ENCODE measurements at places on chromosomes 13 and 19.

DNA sequence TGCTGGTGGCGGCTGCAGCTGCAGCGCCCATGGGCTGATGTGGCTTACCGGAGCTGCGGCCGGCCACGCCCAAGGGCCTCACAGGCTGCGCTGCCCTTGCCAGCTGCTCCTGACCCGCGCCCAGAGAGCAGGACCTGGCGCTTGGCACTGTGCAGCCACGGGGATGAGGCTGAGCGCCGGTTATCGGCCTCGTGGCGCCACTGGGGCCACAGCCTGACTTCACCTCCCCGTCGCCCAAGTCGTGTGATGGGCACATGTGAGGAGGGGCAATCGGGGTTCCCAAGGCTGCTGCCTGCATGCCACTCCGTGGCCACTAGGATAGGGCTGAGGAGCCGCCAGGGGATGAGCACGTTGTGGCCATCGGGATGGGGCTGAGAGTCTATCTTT, 77.2 kb upstream of the PABPC3 start:
- no peak for DNase-seq

GRCh38 chr19:35433448-35433847, 14.6 kb upstream of the FFAR2 start:
- no peak for DNase-seq

- DNase-seq: no peak
These were observed 476.6 kb downstream of the IRS2 start for GRCh38 chr13:109309625-109310363.

DNA sequence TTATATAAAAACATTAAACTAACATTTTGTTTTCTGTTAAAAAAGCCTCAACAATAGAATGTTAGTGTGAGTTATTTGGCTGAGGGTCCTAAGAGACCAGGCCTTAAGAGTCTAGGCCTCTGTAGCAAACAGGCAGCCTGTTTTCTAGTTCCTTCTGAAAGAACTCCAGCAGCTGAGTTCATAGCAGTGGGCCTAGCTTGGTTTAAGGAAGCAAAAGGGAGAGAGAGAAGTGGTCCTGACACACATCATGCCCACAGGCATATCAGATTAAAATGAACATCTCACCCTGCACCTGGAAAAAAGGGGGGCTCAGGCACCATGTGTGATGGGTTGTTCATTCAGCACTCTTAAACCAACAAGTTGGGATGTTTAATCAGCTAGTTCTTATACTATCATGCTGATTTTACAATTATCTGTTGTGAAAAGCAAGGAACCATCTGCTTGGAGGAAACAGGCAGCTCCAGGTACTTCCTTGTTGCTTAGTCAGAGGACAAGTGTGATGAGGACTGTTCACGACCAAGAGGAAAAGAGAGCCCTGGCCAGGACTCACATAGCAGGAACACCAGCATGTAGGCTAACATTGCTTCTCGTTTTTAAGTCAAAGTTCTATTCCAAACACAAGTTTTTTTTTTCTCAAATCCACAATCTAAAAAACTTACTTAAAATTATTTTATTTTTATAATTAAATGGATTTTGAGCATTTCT, 81.3 kb upstream of the FRY start:
- DNase-seq: no peak

DNA sequence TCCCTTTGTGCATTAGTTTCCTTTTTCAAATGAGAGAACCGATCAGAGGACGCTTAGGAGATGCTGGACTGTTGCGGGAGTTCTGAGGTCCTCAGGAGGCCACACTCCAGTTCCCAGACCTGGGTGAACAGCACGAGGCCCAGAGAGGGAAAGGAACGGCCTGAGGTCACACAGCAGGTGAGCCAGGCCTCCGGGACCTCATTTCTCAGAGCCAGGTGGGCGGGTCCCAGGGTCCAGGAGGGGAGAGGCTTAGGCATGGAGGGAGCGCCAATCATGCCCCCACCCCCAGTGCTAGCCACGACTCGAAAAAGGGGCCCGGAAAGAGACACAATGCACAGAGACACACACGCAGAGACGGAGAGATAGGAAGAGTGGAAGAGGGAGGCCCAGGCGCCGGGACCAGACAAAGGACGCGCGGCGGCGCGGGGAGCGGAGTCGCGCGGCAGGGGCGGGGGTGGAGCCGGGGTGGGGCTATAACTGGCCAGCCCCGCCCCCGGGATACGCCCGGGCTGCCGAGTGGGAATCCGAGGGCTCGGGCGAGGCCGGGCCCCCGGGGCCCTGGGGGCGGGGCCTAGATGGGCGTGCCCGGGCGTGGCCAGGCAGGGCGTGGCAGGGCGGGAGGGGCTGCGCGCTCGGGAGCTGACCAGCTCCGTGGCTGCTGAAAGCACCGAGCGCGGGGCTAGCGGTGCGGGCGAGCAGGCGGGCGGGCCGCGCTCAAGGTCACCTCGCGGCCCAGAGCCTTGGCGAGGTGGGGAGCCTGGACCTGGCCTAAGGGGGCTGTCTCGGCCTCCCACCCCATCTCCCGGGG, 1.6 kb downstream of the ELAVL3 start:
- DNase-seq: no peak

- DNase-seq: no peak
These were observed 5.9 kb upstream of the TMEM255B start for GRCh38 chr13:113753171-113753570.

DNA sequence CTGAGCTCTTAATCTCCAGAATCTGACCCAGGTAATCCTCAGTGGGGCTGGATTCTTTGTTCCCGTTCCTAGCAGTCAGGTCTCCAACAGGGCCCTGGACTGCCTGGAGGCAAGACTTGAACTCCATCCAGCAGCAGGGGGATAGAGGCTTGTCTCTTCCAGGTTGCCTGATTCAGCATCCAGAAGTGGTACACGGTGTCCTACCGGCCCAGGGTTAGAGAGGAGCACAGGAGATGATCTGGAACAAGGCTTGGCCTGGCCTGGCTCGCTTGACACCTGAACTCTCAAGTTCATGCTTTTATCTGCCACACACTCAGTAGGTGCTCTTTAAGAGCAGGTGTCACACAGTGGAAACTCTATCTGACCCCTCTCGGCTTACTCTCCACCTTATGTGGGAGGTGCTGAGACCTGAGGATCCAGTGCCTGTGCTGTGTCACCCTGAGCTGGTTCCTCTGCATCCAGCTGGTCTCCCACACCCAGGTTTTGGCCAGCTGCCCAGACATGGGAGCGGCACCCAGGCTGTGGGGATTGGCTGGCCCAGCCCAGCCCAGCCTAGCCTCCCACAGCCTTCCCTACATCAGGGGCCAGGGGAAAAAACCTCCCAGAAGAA, at the start of gene CYP4F3:
Gene CYP4F3, plus strand, starts transcription at position 604 of the 610 bp plus-strand sequence. CDS start 519 bp downstream, outside the sequence.
- DNase-seq: no peak

DNA sequence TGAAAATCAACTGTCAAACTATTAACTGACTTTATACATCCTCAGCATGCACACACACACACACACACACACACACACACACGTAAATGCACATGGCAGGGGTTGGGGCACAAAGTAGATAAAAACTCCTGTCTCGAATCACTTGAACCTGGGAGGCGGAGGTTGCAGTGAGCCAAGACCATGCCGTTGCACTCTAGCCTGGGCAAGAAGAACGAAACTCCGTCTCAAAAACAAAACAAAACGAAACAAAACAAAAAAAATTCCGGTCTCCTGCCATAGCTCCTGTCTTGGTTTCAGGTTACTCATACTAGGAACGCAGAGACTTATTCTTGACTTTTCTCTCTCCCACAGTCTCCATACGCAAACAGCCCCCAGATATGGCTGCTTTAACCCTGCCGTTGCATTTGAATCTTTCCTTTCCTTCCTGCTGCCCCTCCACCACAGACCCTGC, 148.9 kb downstream of the SHISA2 start:
- no peak for DNase-seq

DNA sequence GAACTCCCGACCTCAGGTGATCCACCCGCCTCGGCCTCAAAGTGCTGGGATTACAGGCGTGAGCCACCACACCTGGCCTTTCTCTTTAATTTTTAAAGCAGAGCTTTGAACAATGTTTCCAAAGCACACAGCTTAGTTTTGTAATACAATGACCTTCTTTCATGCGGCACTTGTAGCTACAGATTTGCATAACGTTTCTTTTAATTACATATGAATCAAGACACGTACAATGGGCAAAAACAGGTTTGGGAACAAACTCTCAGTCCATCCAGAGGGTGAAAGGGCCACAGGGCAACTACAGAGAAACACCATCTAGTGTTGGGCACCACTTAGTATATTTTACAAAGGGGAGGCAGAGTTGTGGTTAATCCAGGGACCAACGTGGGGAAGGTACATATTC, 19.0 kb upstream of the S1PR4 start:
- no peak for DNase-seq

- no peak for DNase-seq
These were observed 3.1 kb downstream of the ADAMTS10 start for GRCh38 chr19:8607386-8607785.

GRCh38 chr19:42252365-42253244, 2.3 kb downstream of the ERF start:
- no peak for DNase-seq

- no peak for DNase-seq
These were observed 22.5 kb downstream of the OR10H4 start for GRCh38 chr19:15971224-15971780.

GRCh38 chr13:111036665-111037064, 78.4 kb upstream of the ARHGEF7 start:
- DNase-seq: no peak

DNA sequence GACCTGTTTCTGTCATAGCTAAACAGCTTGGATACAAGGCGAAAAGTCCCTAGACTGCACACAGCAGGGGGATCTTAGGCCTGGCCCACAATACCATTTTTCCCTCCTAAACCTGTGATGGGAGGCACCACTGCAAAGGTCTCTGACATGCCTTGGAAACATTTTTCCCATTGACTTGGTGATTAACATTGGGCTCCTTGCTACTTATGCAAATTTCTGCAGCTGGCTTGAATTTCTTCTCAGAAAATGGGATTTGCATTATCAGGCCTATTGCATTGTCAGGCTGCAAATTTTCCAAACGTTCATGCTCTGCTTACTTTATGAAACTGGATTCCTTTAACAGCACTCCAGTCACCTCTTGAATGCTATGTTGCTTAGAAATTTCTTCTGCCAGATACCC, 136.2 kb upstream of the TSHZ3 start:
- DNase-seq: no peak

DNA sequence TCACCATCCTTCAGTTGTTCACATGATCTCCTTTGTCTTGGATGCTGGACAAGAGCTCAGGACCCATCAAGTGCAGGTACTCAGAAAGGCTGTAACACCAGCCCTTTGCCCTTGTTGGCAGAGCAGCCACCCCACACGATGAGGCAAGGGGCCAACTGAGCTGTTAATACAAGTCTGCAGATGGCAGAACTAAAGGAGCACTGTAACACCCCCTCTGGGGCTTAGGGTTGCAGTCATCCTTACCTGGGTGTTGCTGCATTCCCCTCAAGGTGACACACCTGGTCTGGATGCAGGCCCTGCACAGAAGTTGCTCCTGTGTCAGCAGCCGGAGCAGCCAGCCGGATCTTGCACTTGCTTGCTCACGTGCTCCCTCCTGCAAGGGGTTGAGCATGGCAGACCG, 52.0 kb downstream of the STARD13 start:
- DNase-seq: no peak

DNA sequence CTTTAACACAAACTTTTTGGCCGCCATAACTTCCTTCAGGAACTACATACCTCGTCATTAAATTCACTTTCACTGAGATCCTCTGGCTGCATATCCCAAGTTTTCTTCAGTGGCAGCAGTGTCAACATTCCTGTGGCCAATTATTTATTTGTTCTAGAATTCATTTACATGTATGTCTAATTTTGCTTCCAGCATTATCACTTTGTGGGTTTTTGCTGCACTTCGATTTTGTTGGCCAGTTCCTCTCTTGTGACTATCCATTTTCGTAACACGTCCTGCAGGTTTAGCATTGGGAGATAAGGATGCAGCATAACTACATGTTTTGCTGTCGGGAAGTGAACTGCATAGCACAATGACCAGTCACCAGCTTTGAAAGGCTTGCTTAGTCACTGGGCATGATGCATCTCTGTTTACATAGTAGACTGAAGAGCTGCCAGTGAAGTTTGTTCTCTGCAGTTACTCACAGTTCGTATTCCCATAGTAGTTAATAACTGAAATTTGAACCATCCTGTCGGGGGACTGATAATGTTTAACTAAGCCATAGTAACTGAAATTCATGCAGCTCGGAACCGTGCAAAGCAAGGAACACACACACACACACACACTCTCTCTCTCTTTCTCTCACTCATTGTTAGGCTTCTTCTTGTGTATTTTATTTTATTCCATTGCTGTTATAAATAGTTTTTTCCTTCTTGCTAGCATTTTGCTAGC, 28.3 kb downstream of the ZNF507 start:
- DNase-seq: no peak

DNA sequence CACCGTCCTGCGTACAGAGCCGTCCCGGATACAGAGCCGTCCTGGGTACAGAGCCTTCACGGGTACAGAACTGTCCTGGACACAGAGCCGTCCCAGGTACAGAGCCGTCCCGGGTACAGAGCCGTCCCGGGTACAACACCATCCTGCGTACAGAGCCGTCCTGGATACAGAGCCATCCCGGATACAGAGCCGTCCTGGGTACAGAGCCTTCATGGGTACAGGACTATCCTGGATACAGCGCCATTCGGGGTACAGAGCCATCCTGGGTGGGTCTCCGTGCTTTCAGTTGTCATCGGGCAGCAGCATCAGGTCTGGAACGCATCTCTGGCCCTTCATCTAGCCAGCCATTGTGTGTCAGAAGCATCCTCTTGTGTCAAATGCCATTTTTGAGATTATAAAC, 222.3 kb upstream of the SOX1 start:
- DNase-seq: no peak

- DNase-seq: no peak
These were observed 412 bp downstream of the ZNF528 start for GRCh38 chr19:52398081-52398441.

DNA sequence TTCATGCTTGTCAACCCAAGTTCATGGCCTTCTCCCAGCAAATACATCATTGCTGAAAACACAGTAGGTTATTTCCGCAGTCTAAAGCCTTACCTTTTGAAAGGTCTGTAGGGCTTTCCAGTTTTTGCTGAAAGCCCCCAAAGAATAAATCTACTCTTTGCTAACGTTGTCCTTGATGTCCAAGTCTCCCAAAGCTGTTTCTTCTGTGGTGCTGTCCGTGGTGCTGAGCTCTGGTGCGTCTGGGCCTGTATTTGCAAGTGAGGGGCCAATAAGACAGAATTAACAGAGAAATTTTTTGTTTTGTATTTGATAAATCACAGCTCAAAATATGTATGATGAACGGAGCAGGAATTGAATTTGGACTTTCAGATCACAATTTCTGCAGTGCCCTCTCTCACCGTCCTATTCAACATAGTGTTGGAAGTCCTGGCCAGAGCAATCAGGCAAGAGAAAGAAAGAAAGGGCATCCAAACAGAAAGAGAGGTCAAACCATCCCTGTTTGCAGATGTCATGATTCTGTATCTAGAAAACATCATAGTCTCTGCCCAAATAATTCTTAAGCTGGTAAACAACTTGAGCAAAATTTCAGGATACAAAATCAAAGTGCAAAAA, 9.8 kb upstream of the LGALS16 start:
- peak; percentile 5 for DNase-seq

DNA sequence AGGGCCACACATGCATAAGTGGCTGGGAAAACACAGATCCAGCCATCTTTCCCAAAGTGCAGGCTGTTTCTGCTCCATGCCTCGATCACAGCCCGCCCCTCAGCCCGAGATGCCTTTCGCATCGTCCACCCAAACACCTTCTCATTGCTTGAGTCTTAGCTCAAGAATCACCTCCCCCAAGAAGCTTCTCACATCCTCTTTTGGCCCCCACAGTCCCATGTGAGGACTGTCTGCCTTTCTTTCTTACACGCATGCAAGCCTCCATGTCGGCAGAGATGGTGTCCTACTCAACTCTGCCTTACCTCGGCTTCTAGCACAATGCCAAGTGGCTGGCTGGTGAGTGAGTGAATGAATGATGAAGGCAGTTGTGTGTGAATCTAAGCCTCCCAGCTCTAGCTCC, 18.1 kb upstream of the GSX1 start:
- DNase-seq: no peak

GRCh38 chr13:29507356-29507755, 88.1 kb downstream of the SLC7A1 start:
- no peak for DNase-seq

Data from CMK (cell line).